ENCODE measurements at places on chromosomes 4 and X.

GRCh38 chr4:46073778-46074177 lies 50.1 kb downstream of the GABRG1 start:
- no peak for DNase-seq

DNA sequence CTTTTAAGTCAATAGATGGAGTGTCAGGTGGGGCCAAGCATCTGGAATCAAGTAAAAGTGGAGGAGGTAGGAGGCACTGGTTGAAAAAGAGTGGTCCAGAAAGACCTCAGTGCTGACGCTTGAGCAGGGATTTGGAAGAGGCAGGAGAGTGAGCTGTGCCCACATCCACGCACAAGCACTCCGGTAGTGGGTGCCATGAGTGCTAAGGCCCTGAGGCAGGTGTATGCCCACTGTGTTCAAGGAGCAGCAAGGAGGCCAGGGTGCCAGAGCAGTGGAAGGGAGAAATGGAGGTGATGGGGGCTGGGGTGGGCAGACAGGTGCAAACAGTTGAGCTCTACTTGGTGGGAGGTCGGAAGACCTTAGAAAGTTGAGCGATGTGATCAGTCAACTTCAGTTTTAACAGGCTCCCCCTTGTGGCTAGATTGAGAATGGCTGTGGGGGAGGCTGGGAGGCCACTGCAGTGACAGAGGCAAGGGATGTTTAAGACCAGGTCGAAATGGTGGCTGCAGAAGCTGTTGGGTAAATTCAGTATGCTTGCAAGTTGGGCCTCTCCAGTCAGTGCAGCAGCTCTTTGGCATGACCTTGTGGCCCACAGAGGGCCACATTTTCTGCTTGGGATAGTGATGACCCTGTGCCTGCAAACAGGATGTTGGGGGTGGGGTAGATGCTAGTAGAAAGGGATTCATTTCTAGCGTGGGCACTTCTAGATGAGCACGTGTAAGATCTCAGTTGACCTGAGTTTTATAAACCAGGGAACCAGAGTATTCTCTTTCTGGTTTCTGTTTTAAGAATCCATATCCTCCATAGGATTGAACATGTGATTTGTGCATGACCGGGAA lies 12.7 kb downstream of the TKTL1 start:
- peak; percentile 5 for DNase-seq

DNA sequence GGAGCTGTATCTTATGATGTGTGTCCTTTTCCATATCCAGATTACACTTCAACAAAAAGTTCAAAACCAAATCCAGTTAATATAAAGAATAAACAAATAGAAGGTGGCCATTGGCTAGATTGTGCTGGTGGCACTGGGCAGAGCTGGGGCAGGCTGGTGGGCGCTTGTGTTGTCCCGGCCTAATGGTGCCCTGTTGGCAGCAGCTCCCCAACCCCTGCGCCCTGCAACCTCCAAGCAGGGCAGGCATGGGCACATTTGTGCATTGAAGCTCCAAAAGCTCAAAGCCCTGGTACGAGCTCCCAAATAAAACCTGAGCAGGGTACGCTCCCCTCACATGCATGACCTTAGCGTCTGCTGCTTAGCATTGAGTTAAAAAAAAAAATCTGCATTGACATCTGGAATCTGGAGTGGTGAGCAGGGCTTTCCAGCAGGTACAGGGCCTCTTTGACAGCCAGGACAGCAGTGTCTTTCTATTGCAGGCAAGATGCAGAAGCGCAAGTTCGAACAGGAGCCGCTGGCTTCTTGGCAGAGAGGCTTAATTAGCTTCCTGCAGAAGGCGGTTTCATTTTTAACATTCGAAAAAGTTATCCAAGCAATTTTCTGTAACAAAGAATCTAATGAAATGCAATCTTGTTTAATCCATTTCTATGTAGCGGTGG lies 25.9 kb upstream of the NYX start:
- no peak for DNase-seq

- no peak for DNase-seq
Measured at GRCh38 chrX:120115438-120115963, at the start of gene RHOXF1. RHOXF1 (minus strand) TSS chrX:120115913; CDS start chrX:120115862, 51 bp downstream.

GRCh38 chr4:78951862-78952472 lies 12.7 kb upstream of the PAQR3 start:
- peak; percentile 17 for DNase-seq

GRCh38 chrX:136028383-136028984 lies 43.2 kb downstream of the SLC9A6 start:
- no peak for DNase-seq
